ENCODE measurements at places on chromosomes 6 and 20.

DNA sequence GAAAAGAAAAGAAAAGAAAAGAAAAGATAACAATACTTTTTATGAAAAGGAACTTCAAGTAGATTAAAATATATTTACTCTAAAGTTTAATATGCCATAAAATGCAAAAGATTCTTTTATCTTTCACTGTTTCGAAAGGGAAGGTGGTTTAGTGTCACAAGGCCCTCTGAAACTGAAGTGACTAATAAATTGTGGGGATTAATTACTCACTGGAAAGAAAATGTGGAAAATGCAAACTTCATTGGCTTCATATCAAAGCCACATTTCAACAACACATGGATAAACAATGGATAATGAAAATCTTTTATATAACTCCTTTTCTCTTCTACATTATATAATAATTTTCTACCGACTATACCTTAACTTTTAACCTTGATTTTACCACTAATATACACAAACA, 320.5 kb upstream of the RSPO3 start:
- DNase-seq = no peak

- DNase-seq = no peak
Measured at GRCh38 chr6:106099235-106099537, 13.1 kb downstream of the PRDM1 start.

GRCh38 chr6:4676016-4676415, 100.2 kb upstream of the CDYL start:
- no peak for DNase-seq

GRCh38 chr6:34155471-34156300, 9.8 kb upstream of the GRM4 start:
- DNase-seq = peak; percentile 1

DNA sequence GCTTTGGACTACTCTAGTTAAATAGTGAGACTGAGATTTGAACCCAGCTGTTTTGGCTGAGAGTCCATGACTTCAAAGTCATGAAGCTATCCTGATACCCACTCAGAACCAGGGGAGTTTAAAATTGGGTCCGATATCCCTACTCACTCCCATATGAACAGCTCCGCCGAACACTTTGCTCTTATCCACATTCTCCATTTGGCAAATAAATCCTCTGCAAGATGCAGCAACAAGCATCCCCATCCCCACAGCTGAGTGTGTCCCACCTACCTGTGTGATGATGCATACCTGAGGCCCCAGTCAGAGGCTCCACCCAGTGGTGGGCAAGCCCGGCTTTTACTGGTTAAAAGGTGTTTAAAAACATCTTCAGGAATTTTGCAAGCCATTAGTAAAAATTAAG, 108.3 kb upstream of the SLC24A3 start:
- DNase-seq = no peak

GRCh38 chr6:25537349-25538018, 114.5 kb upstream of the SCGN start:
- DNase-seq = no peak

DNA sequence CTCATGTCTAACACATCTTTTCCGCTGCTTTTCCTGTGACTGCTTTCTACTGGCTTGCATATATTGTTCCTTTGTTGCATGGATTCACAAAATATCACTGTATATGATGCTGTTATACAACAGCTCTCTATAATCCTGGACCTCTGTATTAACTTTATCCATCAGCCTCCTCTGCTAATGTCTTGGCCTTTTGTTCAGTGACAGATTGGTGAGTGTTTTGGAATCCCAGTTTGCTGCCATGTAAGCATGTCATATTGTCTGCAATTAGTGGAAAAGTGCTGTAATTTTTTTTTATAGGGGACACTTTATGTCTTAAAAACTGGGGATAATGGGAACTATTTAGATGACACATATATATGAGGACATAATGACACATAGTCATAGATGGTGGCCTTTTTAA, 3.0 kb downstream of the RIMS1 start:
- DNase-seq = no peak

DNA sequence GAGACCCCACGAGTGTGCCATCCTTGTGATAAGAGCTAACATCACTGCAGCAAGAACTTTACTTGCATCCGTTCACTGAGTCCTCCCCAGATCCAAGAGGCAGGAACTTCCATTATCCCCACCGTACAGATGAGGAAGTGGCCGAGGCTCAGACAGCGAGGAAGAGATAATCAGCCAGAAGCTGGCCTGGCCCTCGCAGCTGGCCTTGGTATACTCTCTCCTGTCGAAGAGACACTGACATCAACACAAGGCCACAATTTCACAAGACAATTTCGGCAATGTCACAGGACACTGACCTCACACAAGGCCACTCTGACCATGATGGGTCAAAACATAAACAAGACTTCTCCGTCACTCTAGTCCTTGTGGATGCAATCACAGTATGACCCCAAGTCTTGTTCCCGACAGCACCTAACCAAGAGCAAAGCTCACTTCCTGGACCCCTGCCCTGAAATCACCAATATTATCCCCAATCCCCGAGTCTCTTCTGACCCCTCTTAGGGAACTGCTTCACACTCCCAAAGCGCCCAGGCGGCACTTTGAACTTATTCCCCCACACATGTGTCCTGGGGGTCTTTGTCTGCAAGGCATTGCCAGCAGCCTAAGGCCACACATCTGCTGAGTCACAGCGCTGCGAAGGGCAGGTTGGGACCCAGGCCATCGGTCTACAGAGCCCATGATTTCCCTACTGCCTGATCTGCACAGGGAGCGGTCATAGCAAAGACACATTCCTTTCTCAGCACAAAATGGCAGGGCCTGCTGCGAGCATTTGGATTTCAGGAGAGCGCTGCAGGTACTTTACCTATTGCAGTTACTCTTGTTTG, 14.8 kb upstream of the VAPB start:
- peak; percentile 28 for DNase-seq

DNA sequence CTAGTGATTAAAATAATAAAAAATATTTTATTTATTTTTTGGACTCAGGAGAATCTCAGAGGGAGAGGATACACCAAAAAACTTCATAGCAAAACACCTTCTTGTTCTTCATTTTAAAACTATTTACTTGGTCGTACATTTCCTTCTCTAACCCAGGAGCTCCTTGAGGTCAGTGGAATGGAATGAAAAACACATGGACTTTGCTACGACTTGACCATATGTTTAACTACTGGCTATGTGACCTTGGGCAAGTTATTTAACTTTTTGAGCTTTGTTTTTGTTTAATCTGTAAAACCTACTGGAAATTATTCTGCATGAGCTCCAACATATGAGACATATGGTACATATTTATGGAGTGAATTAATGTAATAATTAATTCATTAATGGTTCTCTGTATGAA, 1005.5 kb upstream of the CITED2 start:
- DNase-seq = no peak

DNA sequence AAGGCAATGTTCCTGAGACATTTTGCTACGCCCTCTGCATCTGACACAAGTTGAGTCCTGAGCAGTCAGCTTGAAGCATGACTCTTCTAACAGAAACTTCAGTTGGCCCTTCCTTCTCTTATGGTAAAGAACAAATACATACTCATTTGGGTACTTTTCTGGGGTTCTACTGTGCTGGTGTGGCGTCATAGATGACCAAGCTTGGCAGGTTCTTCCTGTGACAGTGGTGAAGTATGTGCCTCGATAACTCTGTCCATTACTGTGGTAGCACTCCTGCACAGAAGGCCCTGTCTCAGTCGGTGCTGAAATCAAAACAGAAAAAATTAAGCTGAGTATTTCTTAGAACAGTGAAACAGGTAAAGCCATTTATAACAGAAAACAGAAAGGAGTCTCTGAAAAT, 152.5 kb downstream of the SLC22A3 start:
- DNase-seq = no peak

DNA sequence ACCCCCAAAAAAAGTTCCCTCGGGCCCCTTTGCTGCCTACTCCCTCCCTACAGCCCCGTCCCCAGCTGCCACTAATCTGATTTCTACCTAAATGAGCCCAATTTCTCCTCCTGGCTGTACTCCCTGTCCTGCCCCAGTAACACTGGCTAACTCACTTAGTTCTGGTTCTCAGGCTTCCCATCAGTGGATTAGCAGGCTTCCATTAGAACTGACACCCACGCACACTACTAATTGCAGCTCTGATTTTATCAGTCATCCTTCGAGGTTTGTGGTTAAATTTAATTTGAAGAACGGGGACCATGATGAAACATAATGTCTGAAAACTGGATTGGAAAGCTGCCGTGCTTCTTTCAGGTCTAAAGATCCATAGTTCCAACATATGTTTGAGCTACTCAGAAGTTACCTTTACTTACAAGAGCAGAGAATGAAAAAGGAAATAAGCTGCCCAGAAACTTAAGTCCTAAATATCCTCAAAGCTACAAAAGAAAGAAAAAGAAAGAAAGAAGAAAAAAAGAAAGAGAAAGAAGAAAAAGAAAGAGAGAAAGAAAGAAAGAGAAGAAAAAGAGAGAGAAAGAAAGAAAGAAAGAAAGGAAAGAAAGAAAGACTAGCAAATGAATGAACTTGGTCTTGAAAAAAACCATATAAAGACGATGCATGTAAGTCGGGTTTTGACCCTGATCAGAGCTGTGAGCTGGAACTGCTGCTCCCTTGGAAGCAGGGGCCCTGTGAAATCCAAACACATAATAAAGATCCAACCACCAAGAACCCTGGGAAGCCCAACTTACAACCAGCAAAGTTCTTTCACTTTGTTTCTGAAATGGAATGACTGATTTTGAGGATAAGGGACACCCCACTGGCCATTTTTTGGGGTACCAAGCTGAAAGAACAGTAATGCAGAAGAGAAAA, 51.7 kb downstream of the CNKSR3 start:
- DNase-seq = no peak

GRCh38 chr6:117137711-117138110, 127.6 kb upstream of the VGLL2 start:
- no peak for DNase-seq

DNA sequence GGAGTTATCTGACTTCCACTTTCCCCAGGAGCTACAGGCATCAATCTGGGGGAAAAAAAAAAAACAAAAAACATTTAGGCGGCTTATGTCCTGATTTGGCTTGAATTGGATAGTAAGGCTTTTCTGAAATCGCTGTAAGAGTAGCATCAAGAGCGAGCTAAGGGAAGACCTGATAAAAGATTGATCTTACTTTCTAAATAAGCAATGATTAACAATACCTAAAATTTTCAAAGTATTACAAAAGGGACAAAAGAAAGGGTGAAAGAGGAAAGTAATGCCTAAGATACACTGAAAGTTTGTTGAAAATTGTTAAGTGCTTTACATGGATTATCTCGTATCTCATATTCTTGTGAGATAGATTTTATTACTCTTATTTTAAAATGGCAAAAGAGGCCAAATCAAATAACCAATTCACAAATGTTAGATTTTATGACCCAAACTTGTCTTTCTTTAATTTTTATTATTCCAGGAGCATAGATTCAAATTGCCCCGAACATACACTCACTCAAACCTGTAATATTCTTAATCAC, 106.4 kb upstream of the PRSS16 start:
- no peak for DNase-seq

- no peak for DNase-seq
Measured at GRCh38 chr6:106431972-106432371, 71.5 kb downstream of the CRYBG1 start.

- DNase-seq = no peak
Measured at GRCh38 chr6:161545741-161546140, 271.9 kb upstream of the AGPAT4 start.

DNA sequence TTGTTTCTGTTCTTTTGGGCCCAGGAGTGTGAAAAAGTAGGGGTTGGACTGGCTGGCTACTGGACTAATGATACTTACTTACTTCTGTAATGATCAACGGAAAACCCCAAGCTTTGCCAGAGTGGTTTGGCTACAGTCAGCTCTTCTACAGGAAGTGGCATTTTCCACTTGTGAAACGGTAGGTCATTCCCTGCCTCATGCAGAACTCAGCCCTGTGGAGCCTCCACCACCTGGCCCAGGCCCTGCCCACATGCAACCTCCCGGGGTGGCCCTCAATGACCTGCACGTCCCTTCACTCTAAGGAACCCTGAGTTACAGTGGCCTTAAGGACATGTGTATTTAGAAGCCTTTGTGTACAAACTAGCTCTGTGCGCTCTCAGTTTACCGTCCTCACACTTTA, 140.4 kb downstream of the DTNBP1 start:
- no peak for DNase-seq

DNA sequence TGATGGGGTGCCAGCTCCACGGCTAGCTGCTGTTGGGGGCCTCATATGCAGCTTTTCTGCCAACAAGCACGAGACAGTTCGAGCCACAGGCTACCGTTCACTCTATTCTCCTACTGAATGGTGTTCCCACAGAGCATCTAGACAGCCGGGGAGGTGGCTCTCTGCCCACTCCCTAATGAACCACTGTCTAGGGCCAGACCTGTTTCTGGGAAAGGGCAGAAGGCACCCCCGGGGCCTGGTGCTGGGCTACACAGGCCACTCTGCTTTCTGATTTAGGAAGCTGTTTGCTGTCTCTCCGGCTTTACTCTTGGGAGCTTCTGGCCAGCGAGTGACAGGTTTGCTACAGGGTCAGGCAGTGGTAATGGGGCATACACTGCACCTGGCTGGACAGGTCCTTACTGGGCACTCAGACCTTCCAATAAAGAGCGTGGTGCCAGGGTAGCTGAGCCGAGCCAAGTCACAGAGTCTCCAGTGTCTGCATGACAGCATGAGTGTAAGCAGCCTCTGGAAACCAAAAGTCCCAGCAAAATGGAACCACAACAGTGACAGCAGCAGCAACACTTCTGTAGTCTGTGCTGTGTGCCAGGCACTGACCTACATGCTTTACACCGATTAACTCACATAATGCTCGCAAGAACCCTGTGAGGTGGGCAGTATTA, 8.4 kb downstream of the CCDC167 start:
- no peak for DNase-seq

GRCh38 chr20:32906200-32906599, 47.5 kb downstream of the EFCAB8 start:
- DNase-seq = no peak

DNA sequence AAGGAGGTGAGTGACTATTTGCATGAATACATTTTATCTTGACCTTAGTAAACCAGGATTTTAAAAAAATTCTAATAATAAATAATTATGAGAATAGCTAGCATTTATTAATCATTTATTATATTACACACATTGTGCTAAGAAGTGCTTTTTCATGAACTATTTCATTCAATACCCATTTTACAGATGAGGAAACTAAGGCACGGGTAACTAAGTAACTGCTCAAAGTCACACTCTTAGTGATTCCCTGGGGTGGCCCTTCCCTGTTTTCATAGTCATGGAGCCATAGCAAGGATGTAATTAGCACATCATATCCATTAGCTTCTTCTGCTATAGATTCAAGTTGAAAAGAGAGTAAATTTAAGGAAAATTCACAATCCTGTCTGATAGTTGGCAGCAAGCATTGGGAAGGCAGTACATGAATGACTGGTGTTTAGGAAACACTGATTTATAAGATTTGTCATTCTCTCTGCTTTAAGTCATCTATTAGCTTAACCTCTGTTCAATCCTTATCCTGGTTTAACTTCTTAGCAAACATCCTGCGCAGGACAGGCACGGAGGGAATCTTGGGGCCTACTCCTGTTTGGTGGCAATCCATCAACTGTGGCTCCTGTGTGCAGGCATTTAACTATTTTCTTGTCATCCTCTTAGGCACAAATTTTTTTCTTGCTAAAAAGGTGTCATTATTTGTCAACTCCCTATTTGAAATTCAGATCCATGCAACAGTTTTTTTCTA, 68.3 kb downstream of the RIN2 start:
- no peak for DNase-seq
